Placental epithelial cell (primary cell): ENCODE measurements at places on chromosomes 13 and 19. TPM values are rescaled to one million over a fixed set of nuclear protein-coding genes. Genes with fewer than 3 reads are reported as not detected.

PGLYRP1 gene
- not detected in 2 replicates for total RNA-seq

FOSB gene
- 32.8 and 86.4 TPM in 2 replicates for total RNA-seq

ZIC5 gene
- not detected in 2 replicates for total RNA-seq

FCER2 gene
- not detected in 2 replicates for total RNA-seq

SLC6A16 gene
- under 0.01 TPM in 1 of 2 replicates, not detected in the other for total RNA-seq

PRODH2 gene
- not detected in 2 replicates for total RNA-seq

ZNF154 gene
- total RNA-seq, result 5.1 and 14.9 TPM in 2 replicates

SERPINE3 gene
- total RNA-seq, result under 0.01 TPM in 2 replicates

TMTC4 gene
- 12.9 and 22.0 TPM in 2 replicates for total RNA-seq

CGB5 gene
- total RNA-seq, result 0.39 TPM in 1 of 2 replicates, not detected in the other

CBARP gene
- total RNA-seq, result 1.6 and 3.5 TPM in 2 replicates

TPTE2 gene
- not detected in 2 replicates for total RNA-seq
